ENCODE measurements at places on chromosomes 3 and 15.

DNA sequence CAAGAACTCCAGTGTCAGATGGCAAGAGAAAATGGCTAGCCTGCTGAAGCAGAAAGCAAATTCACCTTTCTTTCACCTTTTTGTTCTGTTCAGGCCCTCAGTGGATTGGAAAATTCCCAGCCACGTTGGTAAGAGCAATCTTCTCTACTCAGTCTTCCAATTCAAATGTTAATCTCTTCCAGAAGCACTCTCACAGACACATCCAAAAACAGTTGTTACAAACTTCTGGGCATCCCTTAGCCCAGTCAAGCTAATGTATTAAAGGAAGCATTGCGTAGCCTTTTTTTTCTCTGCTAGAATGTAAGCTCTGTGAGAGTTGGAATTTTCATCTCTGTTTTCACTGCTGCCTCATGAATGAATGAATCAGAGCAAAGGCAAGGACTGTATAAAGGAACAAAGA is 109.2 kb upstream of the ROBO2 start:
- no peak for DNase-seq

GRCh38 chr3:115098354-115099073 is 48.6 kb downstream of the ZBTB20 start:
- no peak for DNase-seq

DNA sequence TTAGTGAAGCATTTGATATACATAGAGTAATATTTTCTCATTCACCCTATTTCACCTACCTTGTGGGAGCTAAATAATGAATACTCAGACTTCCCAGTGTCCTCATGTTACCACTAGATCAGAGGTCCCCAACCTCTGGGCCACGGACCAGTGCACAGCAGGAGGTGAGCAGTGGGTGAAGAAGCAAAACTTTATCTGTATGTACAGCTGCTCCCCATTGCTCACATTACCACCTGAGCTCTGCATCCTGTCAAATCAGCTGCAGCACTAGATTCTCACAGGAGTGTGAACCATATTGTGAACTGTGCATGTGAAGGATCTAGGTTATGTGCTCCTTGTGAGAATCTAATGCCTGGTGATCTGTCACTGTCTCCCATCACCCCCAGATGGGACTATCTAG is 79.4 kb downstream of the RETNLB start:
- DNase-seq, result no peak

- no peak for DNase-seq
Observed at GRCh38 chr3:138747225-138747624, 87.5 kb downstream of the PIK3CB start.

DNA sequence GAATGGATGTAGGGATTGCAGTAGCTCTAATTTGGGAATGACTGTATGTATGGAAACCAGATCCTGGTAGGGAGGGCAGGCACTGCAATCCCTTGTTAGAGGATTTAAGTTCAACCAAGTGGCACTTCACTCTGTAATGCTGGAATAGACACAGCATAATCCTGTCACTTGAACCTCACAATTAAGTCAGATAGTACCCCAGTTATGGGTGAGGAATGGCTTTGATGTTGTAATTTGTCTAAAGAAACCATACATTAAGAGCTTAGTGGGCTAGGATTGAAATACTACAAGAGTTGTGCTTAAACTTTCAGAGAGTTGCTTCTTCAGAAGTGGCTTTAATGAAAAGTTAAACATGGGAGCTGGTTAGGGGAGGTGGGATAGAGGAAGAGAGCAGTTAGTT is 9.3 kb downstream of the RAB7A start:
- DNase-seq, result no peak

- no peak for DNase-seq
Observed at GRCh38 chr15:90684281-90684680, 32.9 kb upstream of the BLM start.

- no peak for DNase-seq
Observed at GRCh38 chr15:37057831-37058230, 42.5 kb downstream of the MEIS2 start.

DNA sequence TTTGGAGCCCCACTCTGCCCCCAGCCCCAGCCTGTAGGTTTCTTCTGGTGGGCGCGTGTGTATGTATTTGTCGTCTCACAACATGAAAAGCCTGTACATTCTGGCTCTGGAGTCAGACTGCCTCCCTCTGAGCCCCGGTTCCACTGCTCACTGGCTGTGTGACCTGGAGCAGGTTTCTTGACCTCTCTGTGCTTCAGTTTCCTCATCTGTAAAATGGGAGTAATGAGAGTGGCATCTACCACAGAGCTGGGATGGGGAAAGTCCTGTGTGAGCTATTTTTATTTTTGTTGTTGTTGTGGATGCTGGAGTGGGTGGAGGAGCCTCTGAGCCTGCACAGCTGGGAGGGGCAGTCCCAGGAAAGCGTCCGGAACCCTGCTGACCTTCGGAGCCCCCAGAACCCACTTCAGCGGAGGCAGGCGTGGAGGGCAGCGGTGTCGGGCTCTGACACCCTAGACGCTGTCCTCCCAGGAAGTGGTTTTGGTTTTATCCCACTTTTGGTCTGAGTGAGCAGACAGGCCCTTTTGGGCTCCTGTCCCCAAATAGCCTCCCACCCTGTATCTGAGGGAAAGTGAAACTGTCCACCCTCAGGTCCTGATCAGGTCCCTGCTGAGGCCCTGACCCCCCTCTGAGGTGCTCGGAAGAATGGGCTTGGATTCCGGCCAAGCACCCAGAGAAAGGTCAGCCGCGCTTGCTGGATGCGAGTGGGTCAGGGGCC is 103.5 kb downstream of the CHSY1 start:
- DNase-seq, result no peak

GRCh38 chr3:108042300-108042699 is 48.5 kb downstream of the CD47 start:
- no peak for DNase-seq

GRCh38 chr3:122255757-122256439 is 69.2 kb upstream of the CSTA start:
- no peak for DNase-seq

DNA sequence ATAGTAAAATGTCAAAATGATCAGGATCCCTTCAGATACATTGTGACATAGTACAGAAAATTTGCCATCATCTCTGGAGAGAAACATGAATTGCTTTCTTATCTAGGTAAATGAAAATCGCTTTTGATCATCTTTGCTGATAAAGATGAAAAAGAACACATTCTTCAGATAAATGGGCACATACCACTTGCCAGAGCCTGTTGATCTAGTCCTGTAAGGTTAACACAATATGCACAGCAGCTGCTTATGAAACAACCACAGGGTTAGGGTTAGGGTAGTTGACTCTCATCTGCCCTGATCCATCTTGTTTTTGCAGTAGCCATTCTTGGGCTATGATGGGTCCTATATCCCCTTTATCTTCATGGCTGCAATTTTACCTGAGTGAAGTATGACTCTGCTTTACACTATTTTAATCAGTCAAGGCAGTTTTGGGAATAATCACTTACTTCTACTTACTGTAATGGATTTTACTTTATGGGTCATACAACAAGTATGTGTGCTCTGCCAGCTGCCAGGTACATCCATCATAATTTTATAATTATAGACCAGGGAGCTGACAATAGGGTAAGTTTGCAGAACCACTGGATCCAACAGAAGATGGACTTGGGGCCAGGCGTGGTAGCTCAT is 12.6 kb upstream of the SPINK8 start:
- no peak for DNase-seq

GRCh38 chr3:57911593-57911992 is 96.6 kb upstream of the FLNB start:
- no peak for DNase-seq

DNA sequence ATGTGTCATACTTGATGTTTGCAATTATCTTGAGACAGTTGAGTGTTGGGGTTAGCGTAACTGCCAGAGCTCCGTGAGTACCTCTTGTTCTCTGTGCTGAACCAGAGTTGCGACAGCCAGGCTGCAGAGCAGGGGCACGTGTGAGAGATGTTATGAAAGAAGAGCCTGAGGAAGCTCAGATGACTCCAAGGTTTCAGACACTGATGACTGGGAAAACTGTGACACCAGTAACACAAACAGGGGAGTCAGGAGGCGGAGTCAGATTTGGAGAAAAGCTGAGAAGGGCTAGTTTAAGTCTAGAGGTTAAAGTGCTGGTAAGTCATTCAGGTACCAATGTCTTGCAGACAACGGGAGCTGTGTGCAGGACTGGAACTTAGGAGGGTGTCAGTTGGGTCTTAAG is 45.0 kb downstream of the BLM start:
- DNase-seq, result no peak

DNA sequence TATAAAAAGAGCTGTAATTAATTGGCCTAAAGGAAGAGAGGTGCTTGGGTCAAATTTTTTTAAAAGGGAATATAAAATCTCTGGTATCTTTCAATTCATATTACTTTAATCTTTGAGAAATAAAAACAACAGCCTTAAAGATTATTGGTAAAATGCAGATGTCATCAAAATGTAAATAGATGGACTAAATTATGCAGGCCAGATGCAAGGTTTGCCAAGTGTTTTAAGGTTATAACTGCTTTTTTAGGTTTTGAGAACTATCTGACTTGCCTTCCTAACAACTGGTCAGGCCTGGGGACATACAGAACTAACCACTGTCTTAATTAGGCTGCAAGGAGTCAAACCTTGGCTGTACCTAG is 20.0 kb upstream of the OR5H1 start:
- no peak for DNase-seq

DNA sequence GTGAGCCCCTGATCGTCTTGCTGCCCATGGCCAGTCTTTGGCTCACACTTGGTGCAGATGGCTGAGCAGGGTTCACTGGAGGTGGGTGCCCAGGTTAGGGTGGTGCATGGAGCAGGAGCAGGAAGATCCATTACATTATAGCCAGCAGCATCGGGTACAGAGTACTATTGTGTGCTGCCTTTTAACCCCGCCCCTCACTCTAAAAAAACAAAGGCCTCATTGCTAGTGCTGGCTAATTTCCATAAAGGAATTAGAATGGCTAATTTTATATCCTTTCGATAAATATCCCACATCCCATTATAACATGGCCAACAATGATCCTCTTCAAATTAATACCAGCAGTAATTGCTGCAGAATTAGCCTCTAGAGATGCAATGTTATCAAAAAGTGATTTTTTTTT is 45.8 kb upstream of the PPP4R2 start:
- DNase-seq, result no peak
